ENCODE measurements at places on chromosomes 12 and 14.
A peak's percentile ranks its signal among the peaks of the same experiment; 100 is the strongest.

DNA sequence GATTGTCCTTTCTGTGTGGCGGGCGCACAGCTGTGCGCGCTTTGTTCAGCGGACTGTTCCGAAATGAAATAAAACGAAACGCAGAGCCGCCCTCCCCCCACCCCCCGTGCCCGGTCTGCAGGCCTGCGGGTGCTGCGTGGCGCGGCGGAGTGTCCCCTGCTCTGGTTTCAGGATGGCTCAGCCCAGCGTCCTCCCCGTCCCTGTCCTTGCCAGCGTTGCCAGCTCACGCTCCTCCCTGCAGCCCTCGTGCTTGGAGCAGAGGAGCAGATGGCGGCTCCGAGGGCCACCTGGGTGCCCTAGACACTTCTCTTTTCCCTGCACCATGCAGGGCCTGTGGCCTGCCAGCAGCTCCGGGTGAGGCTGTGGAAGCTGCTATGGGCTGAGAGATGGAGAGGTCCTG lies 17.5 kb upstream of the BEGAIN start:
- no peak for DNase-seq

DNA sequence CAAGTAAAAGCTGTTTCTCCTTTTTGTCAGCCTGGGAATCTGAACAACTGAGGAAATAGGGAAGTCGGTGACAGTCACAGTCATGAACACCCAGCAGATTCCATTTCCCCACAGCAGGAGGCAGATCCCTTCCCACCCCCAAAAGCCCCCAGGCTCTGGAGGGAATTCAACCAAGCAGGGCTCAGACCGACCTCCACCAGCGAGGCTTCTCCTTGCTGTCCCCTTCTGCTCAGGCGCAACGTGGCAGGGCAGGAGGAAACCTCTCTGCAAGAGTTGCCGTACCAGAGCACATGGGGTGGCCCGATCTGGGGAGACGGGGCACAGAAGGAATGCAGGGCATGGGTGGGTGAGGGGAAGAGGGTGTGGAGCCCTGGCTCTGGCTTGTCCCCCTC lies 319 bp downstream of the GALNT6 start:
- DNase-seq, result no peak

DNA sequence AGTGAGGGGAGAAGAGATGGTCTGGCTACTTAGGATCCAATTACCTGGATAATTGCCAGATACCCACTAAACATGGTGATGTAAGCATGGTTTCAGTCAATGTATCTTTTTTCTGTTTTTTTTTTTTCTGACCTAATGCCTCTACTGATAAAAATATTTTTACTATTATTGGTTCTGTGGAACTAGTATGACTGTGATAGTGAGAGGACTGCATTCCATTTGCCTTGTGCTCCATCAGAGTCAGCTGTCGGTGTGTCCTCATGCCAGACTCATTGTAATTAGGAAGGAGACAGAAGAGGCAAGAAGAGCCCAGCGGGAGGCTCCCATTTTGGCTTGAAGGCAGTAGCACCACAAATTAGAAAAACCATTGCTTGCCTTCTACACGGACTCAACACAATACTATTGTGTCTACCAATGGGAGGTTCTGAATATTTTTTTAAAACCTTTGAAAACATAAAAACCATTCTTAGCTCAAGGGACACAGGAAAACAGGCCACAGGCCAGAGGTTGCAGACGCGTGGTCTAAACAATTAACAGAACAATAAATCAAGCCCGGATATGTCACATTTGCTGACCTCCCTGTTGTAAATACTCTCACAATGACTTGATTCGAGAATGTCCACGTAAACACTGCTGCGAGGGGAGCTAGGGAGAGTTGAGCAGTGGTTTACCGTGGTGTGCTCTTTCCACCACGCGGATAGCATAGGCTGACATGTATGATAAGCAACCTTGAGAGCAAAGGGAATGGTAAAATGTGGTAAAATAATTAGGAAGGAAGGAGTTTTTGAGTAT lies 13.5 kb upstream of the DCP1B start:
- no peak for DNase-seq

- DNase-seq, result no peak
Observed at GRCh38 chr14:92308716-92309115, 14.2 kb upstream of the SLC24A4 start.

GRCh38 chr14:89750281-89750755 lies 204.2 kb downstream of the EFCAB11 start:
- no peak for DNase-seq

- DNase-seq, result no peak
Observed at GRCh38 chr14:54123841-54124240, 167.2 kb upstream of the BMP4 start.

DNA sequence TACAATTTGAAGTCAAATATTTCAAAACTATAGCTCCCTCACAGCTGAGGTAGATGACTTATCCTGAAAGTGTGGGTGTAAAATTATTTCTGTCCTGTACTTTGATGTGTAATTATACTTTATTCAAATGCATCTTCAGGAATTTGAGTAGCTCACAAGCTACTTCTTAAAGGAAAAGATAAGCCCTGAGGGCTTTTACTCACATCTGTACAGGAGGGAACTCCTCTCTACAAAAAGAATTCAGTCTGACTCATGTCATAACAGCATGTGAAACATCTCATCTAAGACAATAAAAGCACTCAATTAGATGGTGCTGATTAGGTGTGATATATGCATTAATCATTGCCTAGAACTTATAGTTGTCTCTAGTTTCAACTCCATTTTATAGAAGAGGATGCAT lies 452.0 kb downstream of the PRKD1 start:
- DNase-seq, result no peak

DNA sequence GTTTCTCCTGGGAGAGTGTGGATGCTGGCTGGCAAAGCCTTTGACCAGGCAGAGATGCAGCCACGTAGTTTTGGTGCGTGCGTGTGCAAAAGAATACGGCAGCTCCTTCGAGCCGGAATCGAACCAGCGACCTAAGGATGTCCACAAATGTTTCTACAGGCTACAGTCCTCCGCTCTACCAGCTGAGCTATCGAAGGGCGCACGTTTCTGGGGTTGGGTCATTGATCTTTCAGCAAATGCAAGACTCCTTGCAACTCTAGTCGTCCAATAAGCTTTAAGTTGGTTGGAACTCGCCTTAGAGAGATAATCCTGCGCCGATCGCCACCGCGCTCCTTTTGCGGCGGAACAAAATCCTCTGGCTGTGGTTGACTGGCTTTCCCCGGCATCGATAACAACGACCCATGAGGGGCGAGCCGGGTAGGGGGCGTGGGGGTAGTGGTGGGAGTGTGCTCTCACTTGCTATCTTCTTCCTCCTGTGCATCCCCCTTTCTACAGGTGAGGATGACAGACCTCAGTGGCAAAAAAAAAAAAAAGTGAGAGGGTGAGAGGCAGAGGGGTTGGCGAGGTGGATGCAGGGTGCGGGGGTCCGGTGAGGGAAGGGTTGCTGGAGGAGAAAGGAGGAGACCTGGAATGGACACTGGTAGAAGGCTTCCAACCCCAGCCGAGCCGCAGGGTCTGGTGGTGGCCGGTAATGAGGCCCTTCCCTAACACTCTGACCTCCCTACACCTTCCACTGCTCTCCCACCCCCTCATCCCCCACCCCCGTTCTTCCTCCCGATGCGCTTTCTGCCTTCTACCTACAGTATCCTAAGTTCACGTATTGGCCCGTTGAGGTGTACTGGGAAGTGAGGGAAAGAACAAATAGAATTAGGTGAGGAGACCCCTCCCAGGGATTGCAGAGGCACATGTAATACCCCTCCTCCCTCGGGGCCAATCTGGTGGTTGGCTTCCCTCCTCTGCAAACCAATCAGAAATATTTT lies 11.8 kb upstream of the OR6S1 start:
- DNase-seq, result no peak

- DNase-seq, result no peak
Observed at GRCh38 chr12:2688381-2688931, 106.3 kb upstream of the FKBP4 start.

DNA sequence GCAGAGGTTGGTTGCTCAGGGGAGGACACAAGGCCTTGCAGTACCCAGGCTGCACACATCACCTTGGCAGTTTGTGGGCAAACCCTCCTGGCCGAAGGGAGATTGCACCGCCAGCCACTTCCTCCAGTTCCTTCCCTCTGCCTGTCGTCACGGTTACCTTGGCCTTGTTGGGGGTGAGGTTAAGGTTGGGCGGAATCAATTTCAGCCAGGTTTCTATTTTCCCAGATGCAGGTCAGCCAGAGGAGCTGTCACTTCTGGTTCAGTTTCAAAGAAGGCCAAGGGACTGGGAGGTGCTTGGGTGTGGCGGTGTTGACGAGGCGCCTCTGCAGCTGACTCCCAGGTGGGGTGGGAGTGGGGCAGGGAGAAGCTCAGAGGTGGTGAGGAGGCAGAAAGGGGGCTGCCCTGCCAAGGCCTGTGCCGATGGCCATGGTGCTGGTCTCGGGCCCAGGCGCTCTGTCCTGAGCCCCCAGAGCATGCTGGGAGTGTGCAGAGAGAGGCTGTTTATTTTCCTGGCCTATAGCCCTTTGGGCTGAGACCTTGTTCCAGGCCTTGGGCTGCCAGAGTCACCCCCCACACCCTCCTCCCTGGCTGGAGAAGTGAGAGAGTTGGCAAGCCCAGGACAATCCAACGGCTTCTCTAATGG lies 31.4 kb downstream of the JDP2 start:
- no peak for DNase-seq

DNA sequence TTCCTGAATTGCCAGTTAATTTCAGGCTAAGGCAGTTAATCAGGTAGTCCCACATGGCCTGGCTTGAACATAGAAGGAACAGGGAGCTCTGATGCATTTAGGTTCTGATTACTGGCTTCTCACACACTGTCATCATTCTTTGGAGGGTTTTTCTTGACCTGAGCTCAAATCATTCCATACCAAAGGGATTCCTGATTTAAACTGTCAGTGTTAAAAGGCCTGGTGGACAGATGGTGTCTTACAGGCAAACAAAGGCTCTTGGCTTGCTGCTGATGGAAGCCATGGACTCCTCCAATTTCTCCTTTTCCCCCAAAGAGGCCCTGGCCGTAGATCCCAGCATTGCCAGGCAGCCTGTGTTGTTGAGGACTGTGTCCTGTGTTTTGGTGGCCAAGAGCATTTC lies 30.2 kb downstream of the CACNA1C start:
- no peak for DNase-seq

DNA sequence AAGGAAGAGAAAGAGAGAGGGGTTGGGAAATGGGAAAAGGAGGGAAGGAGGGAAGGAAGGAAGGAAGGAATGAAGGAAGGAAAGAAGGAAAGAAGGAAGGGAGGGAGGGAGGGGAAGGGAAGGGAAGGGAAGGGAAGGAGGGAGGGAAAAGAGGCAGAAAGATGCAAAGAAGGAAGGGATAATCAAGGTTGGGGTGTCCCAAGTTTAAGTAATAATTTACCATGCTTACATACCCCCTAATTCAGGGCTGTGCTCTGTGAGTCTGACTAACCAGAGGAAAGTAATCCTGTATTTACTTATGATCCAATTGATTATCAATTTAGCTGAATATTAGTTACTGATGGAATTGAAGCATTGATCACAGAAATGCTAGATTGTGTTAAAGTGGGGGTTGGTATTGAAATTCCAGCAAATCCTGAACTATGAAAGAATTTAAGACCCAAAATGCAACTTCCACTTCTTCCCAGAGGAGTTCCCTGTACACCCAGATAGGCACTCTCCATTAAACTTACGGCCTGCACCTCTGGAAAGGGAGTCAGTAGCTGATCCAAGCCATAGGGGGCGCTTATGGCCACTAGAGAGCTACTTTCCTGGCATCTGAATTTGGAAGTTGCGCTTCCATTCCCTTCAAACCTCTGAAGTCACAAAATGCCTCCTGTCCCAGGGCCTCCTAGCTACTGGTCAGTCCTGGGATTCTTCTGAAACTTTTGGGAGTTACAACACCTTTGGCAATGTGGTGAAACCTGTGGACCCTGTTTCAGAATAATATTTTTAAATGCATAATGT lies 162.7 kb upstream of the PWP1 start:
- DNase-seq, result no peak

- DNase-seq, result no peak
Observed at GRCh38 chr12:6792522-6793201, 3.3 kb downstream of the CD4 start.

GRCh38 chr14:74658535-74659131 lies 46.6 kb upstream of the LTBP2 start:
- no peak for DNase-seq

DNA sequence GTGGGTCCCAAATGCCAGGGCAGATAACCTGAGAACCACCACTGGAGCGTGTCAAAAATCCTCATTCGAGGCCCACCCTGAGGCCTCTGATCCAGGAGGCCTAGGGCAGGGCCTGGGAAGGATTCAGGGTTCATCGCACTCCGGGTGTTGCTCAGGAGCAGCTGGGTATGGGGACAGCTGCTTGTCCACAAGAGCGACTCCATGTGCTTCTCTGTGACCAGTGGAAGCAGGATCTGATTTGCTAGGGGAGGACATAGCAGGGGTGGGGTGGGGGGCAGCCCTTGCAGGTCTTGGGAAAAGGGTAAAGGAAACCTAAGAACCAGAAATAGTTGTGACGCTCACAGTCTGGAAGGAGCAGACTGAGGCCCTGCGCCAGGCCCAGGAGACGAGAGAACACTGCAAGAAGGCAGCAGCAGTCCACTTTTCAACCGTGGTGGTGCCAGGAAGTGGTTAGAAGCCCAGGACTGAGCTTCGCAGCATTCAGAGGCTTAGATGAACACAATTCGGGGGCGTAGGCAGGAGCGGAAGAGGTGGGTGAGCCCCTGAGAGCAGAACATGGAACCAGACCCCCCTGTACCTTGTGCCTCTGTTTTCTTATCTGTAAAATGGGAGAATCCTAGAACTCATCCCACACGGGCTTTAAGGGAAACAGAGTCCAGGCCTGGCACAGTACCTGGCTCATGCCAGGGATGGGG lies 33.7 kb downstream of the ITPK1 start:
- DNase-seq, result no peak

DNA sequence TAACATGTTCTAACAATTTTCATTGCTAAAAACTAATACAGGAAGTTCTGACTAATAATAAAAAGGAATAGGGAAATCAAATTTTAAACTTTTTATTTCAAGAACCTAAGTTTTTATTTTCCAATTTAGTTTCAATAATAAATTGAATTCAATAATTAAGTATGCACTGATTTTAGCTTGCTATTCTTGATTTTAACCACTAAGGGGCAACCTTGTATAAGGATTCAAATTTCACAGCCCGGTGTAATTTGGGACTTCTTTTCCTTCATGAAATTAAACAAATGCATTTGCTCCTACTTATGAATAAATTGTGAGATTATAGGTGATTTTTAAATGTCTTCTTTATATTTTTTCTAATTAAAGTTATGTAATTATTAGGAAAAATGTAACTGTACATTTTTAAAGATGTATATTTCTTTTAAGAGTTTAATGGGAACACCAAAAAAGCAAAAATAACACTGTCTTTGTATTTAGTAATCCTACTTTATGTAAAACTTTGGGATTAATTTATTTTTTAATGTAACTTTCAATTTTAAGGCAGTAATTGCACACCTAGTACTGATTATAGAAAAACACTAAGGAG lies 241.4 kb upstream of the PDZRN4 start:
- DNase-seq, result peak; percentile 31
